T-cell (primary cell): ENCODE measurements at places on chromosomes 7 and 10. TPM values are rescaled to one million over a fixed set of nuclear protein-coding genes. Genes with fewer than 3 reads are reported as not detected.
A peak's percentile ranks its signal among the peaks of the same experiment; 100 is the strongest.

DNA sequence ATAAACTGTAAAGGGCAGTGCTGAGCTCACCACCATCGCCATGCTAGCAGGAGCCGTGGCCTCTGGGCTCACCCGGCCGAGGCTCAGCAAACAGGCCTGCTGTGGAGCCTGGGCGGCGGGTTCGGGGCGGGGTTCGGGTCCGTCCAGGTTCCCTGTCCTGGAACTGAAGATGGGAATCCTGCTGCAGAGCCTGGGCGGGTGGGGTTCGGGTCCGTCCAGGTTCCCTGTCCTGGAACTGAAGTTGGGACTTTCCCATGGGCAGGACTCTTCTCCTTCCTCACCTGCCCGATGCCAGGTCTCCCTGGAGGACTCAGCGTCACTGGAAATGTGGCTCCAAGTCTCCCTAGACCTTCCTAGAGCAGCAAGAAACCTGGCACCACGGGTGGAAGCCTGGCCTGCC, 36.6 kb downstream of the EN2 start:
- no peak overlapping the region for H3K4me3 ChIP-seq
- no peak overlapping the region for H3K27ac ChIP-seq
- no peak for DNase-seq
- H3K4me1 ChIP-seq, result peaks cover 24% of the 10 kb centered on the region

- no peaks in the 10 kb centered on the region for H3K36me3 ChIP-seq
- no peak for DNase-seq
- H3K27me3 ChIP-seq, result no peaks in the 10 kb centered on the region
- H3K4me3 ChIP-seq, result no peak overlapping the region
- no peak overlapping the region for H3K27ac ChIP-seq
- no peaks in the 10 kb centered on the region for H3K4me1 ChIP-seq
These were observed 115.8 kb upstream of the SORCS1 start for GRCh38 chr10:107280293-107280692.

DNA sequence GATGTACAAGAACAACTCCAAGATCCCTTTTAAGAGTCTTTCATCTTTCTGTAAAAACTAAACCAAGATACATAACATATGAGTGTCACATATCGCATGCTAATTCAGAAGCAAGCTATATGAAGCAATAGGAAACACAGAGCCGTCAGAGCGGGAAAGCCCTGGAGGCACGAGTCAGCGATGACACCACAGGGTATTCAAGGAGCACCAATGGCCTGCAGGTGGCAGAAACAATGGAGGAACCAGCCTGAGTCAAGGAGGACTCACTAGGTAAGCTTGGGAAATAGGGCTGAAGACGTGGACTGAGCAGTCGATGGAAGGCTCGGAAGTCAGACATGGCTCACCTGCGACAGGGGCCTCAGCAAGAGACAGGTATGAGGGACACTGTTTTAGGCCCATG, 214.4 kb downstream of the FAM107B start:
- DNase-seq, result no peak
- H3K36me3 ChIP-seq, result peaks cover 3% of the 10 kb centered on the region
- no peak overlapping the region for H3K4me3 ChIP-seq
- peak overlapping the region; percentile 95 for H3K27ac ChIP-seq
- H3K27me3 ChIP-seq, result no peaks in the 10 kb centered on the region

- DNase-seq, result no peak
- H3K27ac ChIP-seq, result no peak overlapping the region
- peaks cover 35% of the 10 kb centered on the region for H3K27me3 ChIP-seq
- H3K4me3 ChIP-seq, result no peak overlapping the region
- H3K36me3 ChIP-seq, result peaks cover 13% of the 10 kb centered on the region
These were observed 13.0 kb downstream of the SLC18A2 start for GRCh38 chr10:117253908-117254307.

DNA sequence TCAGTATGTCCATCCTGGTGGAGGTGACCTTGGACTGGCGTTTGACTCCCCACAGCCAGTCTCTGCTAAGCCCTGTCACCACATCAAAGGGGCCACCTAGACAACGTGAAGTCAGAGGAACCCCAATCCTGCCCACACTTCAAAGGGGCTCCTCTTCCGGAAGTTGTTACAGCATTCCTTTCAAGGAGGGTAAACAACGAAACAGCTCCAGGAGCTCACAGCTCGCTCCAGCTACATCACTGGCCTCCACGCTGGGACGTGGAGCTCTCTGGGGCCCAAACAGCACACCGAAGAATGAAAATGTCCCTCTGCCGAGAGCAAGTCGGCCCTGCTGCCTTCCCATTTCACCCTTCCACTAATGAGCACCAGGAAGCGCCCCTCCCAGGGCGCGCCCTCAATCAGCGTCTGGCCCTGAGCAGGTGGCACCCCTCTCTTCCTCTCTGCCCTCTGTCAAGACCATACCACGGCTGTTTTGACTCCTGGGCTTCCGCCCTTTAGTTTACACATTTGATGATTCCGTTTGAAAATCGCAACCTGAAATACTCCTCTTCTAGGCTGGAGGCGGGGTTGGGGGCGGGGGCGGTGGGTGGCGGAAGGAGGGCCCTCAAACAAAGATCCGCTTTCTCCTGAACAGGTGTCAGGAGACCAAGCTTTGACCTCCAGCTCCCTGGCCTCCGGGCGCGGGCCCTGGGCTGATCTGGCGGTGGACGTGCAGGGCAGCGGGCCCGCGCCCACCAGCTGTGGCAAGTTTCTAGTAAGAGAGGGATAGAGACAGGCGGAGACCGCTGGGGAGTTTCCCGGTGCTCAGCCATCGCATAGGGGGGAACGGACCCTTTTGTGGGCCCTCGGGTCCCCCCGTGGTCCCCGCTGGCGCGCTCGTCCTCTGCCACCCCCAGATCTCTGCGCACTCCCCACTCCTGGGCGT, 53.1 kb upstream of the KDM7A start:
- H3K4me1 ChIP-seq, result peaks cover 56% of the 10 kb centered on the region
- H3K36me3 ChIP-seq, result no peaks in the 10 kb centered on the region
- H3K4me3 ChIP-seq, result peak overlapping the region; percentile 64
- peak overlapping the region; percentile 98 for H3K27ac ChIP-seq
- no peaks in the 10 kb centered on the region for H3K27me3 ChIP-seq

- peaks cover 67% of the 10 kb centered on the region for H3K4me1 ChIP-seq
- no peaks in the 10 kb centered on the region for H3K27me3 ChIP-seq
- H3K36me3 ChIP-seq, result peaks cover under 1% of the 10 kb centered on the region
- H3K27ac ChIP-seq, result peak overlapping the region; percentile 93
- H3K4me3 ChIP-seq, result peak overlapping the region; percentile 57
These were observed 79.3 kb downstream of the MKI67 start for GRCh38 chr10:128046953-128047290.

GRCh38 chr10:124249196-124249595, 155.8 kb upstream of the CHST15 start:
- no peak for DNase-seq
- no peak overlapping the region for H3K4me3 ChIP-seq
- H3K27ac ChIP-seq, result no peak overlapping the region
- no peaks in the 10 kb centered on the region for H3K27me3 ChIP-seq

- DNase-seq, result peak; percentile 43
- peaks cover 24% of the 10 kb centered on the region for H3K36me3 ChIP-seq
- H3K4me3 ChIP-seq, result no peak overlapping the region
- no peaks in the 10 kb centered on the region for H3K27me3 ChIP-seq
These were observed 80.2 kb downstream of the RNF216 start for GRCh38 chr7:5701085-5701914.

DNA sequence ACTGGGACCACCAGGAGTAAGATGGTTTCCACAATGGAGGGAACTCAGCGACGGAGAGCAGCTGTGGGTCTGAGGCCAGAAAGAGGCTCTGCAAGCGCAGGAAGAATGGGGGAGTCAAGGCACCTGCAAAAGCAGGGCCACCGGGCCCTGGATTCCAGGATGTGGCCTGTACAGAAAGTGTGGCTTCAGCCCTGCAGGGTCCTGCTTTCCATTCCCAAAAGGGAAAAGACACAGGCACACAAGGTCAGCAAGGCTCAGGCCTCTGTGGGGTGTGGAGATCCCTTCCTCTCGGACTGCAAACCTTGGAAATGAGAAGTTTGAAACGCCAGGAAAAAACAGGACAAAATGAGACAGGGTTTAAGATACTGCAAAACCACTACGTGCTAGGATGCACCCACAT, 232.5 kb downstream of the TNS3 start:
- H3K36me3 ChIP-seq, result no peaks in the 10 kb centered on the region
- DNase-seq, result no peak
- no peak overlapping the region for H3K27ac ChIP-seq
- no peak overlapping the region for H3K4me3 ChIP-seq

- H3K27me3 ChIP-seq, result no peaks in the 10 kb centered on the region
- H3K4me1 ChIP-seq, result peaks cover 4% of the 10 kb centered on the region
These were observed 120.1 kb downstream of the ARHGAP12 start for GRCh38 chr10:31808258-31809218.

- H3K27ac ChIP-seq, result no peak overlapping the region
- peaks cover 23% of the 10 kb centered on the region for H3K27me3 ChIP-seq
- no peak overlapping the region for H3K4me3 ChIP-seq
- no peaks in the 10 kb centered on the region for H3K36me3 ChIP-seq
- peaks cover 5% of the 10 kb centered on the region for H3K4me1 ChIP-seq
These were observed 67.5 kb downstream of the CHST15 start for GRCh38 chr10:124025660-124026588.

DNA sequence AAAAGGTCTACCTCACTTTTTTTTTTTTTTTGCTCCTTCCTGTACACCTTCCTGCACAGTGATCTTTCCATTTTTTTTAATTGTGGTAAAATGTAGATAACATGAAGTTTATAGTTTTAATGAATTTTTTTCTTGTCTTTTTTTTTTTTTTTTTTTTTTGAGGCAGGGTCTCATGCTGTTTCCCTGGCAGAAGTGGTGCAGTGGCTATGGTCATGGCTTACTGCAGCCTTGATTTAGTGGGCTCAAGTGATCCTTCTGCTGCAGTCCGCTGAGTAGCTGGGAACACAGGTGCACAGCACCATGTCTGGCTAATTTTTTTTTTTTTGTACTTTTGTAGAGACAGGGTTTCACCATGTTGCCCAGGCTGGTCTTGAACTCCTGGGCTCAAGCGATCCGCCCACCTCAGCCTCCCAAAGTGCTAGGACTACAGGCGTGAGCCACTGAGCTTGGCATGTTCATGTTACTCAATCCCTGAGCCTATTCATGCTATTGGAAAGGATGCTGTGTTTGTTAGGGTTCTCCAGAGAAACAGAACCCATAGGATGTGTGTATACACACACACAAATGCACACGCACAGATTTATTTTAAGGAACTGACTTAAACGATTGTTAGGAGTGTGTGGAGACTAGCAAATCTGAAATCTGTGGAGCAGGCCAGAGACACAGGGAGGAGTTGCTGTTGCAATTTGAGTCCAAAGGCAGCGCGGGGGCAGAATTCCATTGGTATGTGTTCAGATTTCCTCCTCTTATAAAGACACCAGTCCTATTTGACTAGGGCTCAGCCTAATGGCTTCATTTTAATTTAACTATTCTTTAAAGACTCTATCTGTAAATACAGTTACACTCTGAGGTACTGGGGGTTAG, 29.1 kb downstream of the GALNT11 start:
- no peak overlapping the region for H3K4me3 ChIP-seq
- H3K4me1 ChIP-seq, result no peaks in the 10 kb centered on the region
- DNase-seq, result no peak
- H3K27ac ChIP-seq, result no peak overlapping the region
- H3K27me3 ChIP-seq, result no peaks in the 10 kb centered on the region
- H3K36me3 ChIP-seq, result no peaks in the 10 kb centered on the region

- H3K4me3 ChIP-seq, result no peak overlapping the region
- H3K27ac ChIP-seq, result no peak overlapping the region
These were observed 740.7 kb downstream of the TNS3 start for GRCh38 chr7:46841248-46841647.

DNA sequence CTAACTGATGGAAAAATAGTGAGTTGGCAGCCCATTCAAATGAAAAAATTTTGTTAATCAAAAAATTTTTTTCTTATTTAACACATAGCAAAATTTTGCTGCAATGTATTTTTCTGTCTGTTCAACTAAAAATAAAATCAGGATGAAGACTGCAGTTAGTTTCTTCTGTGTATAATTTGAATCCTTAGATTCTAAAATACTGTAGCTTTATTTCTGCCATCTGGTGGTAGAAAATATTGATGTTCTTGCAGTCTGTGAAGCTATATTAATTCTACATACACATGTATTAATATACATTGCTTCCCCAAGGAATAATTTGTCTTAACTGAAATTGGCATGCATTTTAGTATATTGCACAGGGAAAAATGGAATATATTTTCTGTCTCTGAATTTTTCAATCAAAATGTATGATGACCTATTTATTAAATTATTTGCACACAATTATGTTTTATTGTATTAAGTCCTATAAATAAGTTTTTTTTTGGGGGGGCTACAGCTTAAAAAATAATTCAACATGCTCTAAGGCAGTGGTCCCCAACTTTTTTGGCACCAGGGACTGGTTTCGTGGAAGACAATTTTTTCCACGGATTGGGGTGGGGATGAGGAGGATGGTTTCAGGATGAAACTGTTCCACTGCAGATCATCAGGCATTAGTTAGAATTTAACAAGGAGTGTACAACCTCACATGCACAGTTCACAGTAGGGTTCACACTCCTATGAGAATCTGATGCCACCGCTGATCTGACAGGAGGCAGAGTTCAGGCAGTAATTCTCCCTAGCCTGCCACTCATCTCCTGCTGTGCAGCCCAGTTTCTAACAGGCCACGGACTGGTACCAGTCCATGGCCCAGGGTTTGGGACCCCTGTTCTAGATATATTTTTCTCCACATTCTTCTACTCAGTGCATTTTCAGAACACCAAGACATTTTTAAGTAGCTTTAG, 119.4 kb downstream of the GNAT3 start:
- no peak for DNase-seq
- no peak overlapping the region for H3K27ac ChIP-seq
- no peak overlapping the region for H3K4me3 ChIP-seq
- H3K27me3 ChIP-seq, result no peaks in the 10 kb centered on the region
- H3K4me1 ChIP-seq, result no peaks in the 10 kb centered on the region

- H3K27me3 ChIP-seq, result peaks cover 5% of the 10 kb centered on the region
- no peaks in the 10 kb centered on the region for H3K36me3 ChIP-seq
- H3K4me3 ChIP-seq, result no peak overlapping the region
These were observed 116.1 kb downstream of the FANK1 start for GRCh38 chr10:126012485-126012884.

DNA sequence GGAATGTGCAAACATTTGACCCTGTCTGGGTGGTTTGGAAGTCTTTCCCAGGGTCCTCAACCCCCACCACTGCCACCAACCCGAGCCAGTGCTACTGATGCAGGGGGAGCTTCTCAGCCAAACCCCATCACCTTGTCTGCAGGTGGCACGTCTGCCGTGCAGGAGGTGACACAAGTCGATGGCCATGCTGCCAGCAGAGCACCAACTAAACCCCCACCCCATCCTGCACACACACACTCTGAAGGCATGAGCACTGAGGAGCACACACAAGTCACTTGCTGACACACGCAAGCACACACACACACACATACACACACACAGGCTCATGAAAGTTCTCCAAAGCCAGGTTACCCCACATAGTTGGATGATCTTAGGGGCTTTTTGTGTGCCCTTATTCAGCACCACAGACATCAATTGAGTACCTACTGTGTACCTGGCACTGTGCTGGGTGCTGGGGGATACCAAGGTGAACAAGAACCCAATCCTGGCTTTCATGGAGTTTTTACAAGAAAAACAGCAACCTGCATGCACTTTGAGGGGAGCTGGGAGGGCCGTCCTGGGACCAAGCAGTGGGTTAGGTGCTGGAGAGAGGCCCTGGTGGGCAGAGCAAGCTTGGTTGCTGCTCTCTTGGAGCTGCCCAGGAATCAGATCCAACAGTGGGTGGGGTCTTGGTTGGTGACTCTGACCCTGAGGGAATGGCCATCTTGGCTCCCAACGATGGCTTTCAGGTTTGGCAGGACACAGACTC, 118.8 kb downstream of the RGS10 start:
- peaks cover 39% of the 10 kb centered on the region for H3K36me3 ChIP-seq
- no peak overlapping the region for H3K4me3 ChIP-seq
- H3K4me1 ChIP-seq, result peaks cover 3% of the 10 kb centered on the region
- H3K27ac ChIP-seq, result no peak overlapping the region

The TEX47 gene
- not detected for total RNA-seq

The NAT16 gene
- total RNA-seq, result not detected

The IGFBP3 gene
- total RNA-seq, result 12.8 TPM

The ZNF365 gene
- 2.0 TPM for total RNA-seq

The AUTS2 gene
- 24.5 TPM for total RNA-seq

The SLC13A1 gene
- total RNA-seq, result not detected

The LEP gene
- not detected for total RNA-seq

The MIOS gene
- total RNA-seq, result 26.2 TPM

The ZKSCAN5 gene
- 5.4 TPM for total RNA-seq
